ENCODE measurements at places on chromosomes 11 and 22. TPM values are rescaled to one million over a fixed set of nuclear protein-coding genes. Genes with fewer than 3 reads are reported as not detected.

- no peak for DNase-seq
These were observed 1.3 kb downstream of the SCARF2 start for GRCh38 chr22:20436307-20436767.

GRCh38 chr11:37612146-37612545 lies 1014.1 kb upstream of the RAG2 start:
- DNase-seq, result no peak

DNA sequence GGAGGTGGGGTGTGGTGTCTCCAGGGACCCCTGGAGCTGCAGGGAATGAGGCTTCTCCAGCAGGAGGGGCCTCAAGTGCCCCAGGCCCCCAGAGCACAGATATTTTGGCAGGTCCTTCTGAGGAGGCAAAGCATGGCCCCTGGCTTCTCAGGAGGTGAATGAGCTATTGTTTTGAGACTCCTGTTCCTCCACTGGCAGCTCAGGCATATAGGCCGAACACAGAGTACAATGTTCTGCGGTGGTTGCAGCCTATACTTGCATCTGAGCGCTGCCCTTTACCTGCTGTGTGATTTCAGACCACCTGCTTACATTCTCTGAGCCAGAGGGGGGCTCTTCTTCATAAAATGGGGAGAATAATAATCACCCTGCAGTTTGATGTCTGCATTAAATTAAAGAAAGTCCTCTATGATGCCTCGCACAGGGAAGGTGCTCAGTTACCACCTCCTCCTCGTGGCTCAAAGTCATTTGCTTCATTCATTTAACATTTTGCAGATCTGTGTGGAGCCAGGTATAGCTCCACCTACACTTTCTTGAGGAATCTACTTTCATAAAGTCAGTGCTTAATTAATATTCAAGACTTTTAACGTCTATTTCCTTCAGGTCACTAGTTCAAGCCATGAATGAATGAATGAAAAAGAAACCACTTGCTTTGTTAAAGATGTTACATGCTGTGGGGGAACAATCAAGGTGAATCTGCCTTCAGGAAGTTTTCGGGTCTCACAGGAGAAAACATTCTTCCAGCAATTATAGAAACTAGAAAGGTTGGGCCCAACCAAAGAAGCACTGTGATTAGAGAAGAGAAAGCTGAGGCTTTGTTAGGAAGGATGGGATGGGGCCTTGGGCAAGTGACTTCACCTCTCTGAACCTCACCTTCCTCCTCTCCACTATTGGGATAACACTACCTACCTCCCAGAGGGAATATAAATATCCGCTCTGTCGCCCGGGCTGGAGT lies 68.4 kb downstream of the ADAMTS15 start:
- DNase-seq, result no peak

DNA sequence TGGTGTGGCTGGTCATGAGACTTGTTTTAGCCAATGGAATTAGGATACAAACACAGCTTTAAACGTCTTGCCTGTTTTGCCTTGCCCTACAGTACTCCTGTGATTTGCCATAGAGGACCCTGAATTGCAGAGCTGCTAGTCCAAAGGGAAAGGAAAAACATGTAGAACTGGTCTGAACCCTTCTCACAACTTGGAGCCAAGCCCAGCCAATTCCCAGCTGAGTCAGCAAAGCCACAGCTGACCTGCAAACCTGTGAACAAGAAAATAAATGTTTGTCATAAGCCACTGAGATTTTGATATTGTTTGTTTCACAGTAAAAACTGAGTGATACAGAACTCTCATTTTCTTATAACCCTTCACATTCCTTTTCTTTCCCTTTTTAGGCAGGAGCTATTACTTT lies 360.5 kb upstream of the API5 start:
- DNase-seq, result no peak

DNA sequence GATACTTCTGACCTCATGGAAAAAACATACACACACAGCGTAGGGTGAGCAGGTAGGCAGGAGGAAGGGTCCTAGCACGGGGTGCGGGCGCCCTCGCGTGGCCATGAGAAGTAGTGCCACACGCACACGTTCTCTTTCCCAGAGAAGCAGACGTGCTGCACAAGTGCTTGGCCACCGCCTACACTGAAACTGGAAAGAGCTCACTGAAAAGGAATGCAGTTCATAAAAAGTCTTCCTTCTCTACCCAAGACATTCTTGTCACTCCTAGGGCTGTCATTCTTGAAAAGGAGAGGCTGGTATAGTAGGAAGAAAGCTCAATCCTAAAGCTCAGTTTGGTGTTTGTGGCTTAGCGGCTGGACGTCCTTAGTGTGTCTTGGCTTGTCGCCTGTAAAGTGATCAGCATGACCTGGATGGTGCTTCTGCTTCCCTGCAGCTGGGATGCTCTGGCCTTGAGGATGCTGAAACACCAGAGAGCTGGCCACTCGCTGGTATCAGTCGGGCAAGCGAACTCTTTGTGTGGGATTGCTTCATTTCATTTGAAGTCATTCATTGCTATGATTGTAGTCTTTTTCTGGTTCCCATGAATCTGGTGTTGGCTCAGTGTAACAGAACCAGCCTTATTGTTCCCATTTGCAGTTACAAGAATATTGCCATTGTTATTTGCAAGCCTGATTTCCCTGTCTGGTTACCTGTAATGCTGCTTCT lies 303.8 kb downstream of the NTM start:
- no peak for DNase-seq

DNA sequence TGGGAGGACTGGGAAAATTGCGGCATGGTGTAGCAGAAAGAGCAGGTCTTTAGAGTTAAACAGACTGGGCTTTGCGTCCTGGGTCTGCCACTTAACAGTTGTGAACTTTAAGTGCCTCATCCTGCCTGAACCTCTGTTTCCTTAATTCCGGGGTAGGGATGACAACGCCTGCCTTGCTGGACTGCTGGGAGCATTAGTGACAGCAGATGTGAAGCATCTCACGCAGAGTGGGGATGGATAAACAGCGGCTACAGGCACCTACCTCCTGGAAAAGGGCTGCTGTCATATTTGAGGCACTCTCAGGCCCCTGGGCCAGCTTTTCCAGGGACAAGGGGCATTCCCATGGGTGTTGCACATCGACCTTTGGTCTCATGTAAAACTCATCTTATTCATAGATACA lies 572.2 kb downstream of the TBC1D22A start:
- no peak for DNase-seq

DNA sequence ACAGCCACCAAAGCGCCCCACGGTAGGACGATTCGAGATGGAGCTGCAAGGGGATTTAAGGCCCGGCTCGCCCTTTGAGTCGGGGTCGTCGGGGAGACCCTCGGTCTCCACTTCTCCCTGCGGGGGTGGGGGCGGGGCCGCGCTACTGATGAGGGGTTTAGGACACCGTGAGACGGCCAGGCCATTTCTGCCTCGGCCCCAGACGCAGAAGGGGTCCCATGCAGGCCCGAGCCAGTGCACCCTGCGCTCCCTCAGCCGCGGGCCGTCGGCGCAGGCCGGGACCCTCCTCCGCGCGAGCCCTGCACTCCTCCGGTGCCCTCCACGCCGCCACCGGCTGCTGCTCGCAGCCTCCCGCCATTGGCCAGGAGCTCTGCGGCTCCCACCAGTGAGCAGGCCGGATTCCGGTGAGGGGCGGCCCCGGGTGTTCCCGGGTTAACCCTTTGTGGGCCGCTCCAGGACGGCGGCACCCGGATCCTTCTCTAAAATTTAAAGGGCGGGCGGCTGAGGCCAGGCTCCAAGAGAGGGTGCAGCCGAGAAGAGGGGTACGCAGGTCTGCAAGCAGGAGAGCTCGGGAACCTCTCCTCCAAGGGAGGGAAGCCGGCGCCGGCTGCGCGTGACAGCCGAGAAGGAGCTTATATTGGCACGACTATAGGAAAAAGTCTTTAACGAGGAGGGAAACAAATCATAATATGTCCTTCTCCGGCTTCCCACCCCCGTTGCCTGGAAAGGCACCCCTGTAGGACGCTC lies 18.0 kb downstream of the CREB3L1 start:
- DNase-seq, result no peak

DNA sequence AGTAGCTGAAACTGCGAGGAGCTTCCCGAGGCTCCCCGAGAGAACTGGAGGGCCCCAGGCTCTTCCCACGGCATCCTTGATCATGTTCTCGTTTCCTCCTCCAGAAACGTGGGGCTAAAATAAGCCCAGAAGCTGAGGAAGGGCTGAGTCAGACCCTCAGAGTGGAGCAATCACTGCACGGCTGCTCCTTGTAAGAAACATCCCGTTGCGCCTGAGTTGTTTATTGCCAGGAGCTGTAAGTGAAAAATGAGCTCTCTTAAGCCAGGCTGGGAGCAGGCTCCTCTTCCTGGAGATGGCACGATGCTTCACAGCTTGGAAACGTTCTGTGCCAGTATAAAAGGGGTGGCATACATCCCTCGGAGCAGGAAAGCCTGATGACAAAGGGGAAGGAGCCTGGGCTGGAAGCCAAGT lies 47.3 kb upstream of the SYN3 start:
- DNase-seq, result peak; percentile 46

DNA sequence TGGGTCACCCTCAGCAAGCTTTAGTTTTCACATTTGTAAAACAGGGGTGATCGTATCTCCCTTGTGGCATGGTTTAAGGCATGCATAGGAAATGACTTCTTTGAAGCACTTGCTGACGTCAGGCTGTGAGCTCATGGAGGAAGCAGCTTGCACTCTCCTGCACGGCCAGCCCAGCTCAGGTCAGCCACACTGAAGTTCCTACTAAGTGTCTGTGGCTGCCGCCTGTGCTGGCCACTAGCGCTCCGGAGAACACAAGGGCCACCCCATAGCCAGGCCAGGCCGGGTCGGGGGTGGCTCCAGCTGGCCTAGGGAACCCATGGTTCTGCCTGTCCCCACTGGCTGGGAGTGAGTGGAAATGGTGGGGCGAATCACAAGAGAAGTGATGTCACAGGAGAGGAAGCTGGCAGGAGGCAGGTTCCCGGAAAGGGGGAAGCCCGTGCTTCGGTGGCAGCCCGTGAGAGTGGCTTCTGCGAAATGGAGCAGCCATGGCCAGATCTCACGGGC lies 28.2 kb downstream of the KCTD17 start:
- DNase-seq, result no peak

DDIAS gene
- 7.1 TPM for total RNA-seq

EFCAB6 gene
- 0.23 TPM for total RNA-seq

CYTH4 gene
- 0.07 TPM for total RNA-seq

RASSF10 gene
- total RNA-seq, result 3.0 TPM

KRTAP5-7 gene
- not detected for total RNA-seq
